IPS DF 6.9 (cell line): ENCODE measurements at places on chromosomes 1 and 21.

GRCh38 chr21:35485364-35485763, 436.3 kb upstream of the RUNX1 start:
- DNase-seq = no peak

DNA sequence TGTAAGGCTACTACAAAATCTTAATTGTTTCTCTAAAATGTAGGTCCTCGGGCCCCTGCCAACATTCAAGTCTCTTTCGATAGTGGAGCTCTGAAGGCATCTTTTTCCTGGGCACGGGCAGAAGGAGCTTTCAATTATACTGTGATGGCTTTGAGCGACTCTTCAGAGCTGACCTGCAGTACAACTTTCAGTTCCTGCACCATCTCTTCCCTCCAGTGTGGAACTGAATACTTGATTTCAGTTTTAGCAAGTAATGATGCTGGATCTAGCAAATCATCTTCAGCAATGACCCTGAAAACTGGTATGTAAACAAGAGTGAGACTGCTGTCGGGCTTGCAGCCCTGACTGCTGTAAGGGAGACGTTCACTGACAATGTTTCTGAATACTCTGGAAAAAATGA, 9.6 kb downstream of the FNDC7 start:
- no peak for DNase-seq

DNA sequence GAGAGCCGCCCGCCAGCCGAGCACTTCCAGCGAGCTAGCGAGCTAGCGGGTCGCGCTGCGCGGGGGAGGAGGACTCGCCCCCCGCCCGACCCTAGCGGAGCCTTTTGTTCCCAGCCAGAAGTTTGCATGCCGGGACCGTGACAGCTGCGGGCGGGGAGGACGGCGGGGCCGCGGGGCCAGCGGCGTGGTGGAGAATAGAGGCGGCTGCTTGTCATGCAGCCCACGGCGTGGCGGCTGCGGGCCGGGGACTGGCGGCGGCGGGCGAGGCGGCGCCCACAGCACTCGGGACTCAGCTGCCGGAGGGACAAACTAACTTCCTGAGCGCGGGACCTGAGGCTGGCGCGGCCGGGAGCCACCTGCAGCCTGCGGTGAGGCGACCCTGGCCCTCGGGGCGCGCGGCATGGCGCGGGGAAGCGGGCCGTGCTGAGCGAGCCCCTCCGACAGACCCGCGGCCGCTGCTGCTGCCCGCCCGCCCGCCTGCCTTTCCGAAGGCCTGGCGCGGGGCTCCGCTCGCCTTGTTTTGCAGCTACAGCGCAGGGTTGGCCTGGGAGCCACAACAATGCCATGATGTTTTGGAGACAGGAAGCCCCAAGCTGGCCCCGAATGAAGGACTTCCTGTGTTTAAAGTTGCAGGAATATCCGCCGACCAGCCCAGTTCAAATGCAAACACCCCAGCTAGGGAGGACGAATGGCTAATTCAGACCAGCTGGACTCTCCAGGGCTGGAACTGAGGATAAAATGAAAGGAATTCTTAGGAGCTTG, 82.2 kb upstream of the BMP8A start:
- no peak for DNase-seq

GRCh38 chr1:203638950-203639349, 12.3 kb downstream of the ATP2B4 start:
- DNase-seq = no peak

DNA sequence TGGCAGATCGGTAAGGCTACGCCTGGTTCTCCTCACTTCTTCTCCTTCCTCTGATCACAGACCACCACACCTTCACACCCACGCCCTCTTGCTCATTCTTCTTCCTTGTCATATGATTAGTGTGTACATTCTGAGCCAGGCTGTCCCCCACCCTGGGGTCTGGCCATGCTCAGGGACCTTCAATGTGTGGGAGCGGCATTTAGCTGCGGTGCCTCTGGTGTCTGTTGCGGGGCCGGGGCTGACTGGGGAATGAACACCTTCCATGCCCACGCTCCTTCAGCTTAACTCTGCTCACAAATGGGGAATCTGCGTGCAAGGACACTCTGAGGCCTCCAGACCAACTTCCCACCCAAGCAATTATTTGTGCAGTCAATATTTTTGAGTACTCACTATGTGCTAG, 29.4 kb downstream of the QSOX1 start:
- no peak for DNase-seq

GRCh38 chr1:237258871-237259270, 216.9 kb downstream of the RYR2 start:
- DNase-seq = no peak

GRCh38 chr1:175602026-175602585, 141.3 kb downstream of the TNR start:
- DNase-seq = no peak

DNA sequence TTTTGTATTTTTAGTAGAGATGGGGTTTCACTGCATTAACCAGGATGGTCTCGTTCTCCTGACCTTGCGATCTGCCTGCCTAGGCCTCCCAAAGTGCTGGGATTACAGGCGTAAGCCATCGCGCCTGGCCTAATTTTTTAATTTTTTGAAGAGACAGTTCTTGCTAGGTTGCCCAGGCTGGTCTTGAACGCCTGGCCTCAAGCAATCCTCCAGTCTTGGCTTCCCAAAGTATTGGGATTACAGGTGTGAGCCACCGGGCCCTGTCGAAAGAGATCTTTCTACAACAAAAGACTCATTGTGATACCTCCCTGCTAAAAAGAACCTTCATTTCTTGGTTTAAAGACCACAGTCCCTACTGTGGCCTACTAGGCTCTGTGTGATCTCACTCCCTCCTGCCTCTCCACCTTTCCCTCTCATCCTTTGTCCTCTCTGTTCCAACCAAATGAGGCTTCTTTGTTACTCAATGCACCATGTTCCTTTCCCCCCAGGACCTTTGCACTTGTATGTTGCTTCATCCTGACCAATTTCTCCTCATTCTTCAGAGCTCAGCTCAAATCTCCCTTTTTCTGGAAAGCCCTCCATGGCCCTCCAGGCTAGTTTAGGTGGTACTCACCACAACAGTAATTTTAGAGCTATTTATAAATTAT, 1.5 kb upstream of the GPX7 start:
- DNase-seq = no peak

DNA sequence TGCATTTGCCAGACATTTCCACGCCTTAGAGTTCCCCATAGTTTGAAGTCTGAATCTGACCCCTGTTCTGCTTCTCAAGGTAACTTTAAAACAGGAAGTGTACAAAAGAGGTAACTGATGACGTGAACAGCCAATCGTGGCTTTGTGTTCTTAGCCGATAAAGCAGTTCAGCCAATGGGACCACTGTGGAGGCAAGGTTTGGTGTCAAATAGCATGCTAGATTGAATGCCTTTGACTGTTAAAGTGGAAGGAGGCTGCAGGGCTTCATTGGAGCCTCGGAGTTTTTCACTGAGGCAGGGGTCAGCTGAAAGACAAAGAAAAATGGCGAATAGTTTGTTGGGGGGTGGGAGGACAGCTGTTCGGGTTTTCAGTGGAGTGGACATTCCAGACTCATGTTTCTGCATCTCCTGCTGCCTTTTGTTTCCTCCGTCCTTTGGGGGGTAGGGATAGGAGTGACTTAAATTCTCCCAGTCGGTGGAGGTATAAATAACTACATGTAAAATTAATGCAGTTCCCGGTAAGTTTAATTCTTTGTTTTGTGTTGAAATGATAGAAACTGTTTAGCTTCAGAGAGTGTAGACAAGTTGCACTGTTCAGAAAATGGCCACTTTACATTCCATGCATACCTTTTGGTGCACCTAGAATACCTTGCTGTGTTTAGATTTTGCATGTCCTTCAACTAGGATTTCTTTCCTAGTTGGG, 17.7 kb downstream of the NFYC start:
- DNase-seq = peak; percentile 97

GRCh38 chr1:201461645-201462441, 7.1 kb downstream of the PHLDA3 start:
- DNase-seq = no peak

DNA sequence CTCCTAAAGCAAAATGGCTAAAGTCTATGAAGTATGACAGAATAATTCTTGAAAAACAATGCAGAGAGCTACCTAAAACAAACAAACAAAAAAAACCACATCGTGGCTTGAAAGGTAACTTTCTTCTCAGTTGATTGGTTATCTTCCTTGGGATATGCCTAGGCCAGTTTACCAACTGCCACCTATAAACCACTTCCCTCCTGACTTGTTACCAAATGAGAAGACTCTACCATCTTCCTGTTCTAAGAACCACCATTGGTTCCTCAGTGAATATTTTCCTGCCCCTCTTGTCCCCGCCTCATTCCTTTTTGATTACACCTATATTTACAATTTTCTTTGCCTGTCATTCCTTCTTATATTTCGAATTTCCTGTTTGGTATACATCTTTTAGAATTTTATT, 336.6 kb downstream of the SIPA1L2 start:
- no peak for DNase-seq

- no peak for DNase-seq
These were observed 60.4 kb upstream of the TNFSF4 start for GRCh38 chr1:173267453-173267945.

DNA sequence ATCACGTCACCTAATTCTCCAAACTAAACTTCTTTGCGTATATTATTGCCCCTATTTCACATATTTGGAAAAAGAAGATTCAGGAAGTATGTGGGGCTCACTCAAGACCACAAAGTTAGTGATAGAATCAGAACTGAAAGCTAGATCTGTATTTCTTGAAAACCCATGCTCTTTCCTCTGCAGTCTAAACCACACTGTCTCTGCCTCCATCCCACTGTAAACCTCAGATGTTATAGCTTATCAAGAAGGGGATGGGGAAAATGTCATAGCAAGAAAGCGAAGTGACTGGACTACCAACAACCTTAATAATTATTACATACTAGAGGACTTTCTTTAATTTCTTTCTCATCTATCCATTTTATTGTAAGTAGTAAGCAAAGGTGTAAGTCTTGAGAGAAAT, 257.7 kb upstream of the SGIP1 start:
- DNase-seq = no peak

DNA sequence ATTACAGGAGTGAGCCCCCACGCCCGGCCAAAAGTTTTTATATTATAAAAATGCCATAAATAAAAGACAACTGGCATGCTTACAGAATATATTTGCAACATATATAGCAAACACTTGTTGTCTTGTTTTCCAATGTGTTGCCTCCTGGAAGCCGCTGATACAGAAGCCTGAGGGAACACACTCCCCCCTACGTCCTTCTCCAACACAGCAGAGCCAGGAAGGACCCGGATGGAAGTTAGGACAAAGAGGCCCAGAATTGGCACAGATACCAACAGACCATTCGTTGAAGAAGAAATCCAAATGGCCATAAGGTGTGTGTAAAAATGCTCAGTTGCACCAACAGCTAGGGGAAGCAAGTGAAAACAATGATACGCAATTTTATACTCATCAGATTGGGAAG, 1.3 kb upstream of the PLA2G5 start:
- DNase-seq = no peak

DNA sequence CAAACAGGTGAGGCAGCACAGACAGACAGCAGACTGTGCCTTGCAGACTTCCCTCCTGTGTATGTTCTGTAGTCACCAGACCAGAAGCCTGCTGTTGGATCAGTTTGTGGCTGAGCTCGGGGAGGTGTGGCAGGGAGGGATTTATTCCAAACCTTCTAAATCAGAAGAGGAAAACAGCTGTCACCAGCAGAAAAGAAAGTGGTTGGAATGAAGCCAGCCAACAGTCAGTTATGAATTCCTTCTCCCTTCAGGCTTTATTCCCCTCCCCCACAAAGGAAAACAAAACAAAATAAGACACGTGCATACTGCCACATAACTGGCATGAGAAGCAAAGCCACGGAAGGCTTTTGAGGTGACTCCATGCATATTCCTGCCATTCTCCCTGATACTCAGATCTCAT, 19.0 kb upstream of the PIGV start:
- no peak for DNase-seq
